Activated CD4-positive, alpha-beta memory T cell treated with anti-CD3 and anti-CD28 coated beads for 36 hours (primary cell): ENCODE measurements at places on chromosomes 2 and 18.

- DNase-seq = no peak
Observed at GRCh38 chr18:51593931-51594330, 396.4 kb upstream of the MEX3C start.

DNA sequence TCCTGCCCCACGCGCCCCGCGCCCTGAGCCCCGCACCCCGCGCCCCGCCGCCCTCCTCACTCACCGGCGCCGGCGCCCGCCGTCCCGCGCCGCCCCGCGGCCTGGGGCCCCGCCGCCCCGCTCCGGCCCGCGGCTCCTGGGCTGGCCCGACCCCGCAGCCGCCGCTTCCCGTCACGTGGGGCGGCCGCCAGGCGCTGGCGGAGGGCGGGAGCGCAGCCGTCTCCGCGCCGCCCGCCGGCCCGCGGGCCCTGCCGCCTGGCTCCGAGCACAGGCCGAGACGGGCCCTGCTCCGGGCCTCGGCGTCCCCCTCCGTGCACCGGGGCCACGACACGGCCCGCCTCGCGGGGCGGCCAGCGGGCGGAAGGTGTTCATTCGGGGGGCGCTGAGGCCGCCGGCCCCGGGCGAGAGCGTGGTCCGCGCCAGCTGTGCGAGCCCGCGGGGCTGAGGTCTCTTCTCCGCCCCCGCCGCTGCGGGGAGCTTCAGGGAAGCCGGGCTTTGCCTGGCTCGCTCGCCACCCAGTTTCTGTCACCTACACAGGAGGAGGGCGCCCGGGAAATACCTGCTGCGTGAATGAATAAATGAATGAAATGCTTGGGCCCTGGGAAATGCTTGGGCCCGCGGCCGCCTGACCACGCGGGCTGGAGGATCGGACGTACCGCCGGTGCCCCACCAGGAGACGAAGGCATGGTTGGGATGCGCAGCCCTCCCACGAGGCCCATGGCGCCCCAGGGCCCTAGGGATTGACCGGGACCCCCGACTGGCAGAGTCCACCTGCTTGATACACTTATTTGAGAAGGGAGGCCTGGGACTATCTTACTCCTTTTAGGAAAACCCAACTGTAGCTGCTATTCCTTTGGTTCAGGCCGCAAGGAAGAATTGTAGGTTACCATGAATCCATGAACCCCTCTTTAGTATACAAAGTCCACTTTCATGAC, at the start of gene TGFBRAP1:
Gene TGFBRAP1, minus strand, starts transcription at position 175 of the 935 bp plus-strand sequence. CDS start 21,434 bp downstream, outside the sequence.
- peak; percentile 58 for DNase-seq

- DNase-seq = no peak
Observed at GRCh38 chr2:104025295-104025694, 828.6 kb upstream of the POU3F3 start.

- no peak for DNase-seq
Observed at GRCh38 chr2:166384774-166385173, 9.0 kb upstream of the SCN9A start.

DNA sequence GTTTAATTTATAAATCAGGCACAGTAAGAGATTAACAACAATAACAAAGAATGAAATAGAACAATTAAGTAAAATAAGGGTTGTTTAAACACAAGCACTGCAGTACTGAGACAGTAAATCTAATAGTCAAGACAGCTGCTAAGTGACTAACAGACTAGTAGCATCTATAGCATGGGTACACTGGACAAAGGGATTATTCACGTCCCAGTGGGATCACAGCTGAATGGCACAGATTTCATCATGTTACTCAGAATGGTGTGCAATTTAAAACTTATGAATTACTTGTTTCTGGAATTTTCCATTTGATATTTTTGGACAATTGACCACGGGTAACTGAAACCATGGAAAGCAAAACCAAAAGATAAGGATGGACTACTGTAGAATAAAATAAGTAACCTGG, 161.9 kb upstream of the DAPL1 start:
- DNase-seq = no peak

DNA sequence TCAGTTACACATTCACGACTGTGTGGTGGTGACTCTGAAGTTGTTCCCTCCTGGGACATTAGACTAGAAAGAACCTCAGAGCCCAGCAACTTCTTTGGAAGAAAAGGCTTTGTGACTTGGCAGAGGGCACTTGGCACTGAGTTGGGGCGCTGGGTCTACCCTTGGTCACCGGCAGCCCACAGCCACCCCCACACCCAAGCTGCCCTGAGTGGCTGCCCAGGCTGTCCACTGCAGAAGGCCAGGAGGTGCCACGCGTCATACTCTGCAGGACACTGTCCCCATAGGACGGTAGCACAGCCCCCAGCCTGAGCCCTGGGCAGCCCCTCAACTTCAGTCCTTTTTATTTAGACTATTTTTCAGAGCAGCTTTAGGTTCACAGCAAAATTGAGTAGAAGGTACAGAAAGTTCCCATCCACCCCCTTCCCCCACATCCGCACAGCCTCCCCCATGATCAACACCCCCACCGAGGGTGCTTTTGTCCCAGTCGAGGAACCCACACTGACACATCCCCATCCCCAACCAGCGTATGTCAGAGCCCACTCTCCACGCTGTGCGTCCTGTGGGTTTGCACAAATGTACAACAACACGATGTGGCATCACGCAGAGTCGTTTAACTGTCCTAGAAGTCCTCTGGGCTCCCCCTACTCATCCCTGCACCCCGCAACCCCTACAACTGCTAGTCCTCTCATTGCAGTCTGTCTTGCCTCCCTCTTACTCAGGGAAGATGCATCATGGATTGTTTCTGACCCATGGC, 1.1 kb downstream of the PRLH start:
- no peak for DNase-seq

- no peak for DNase-seq
Observed at GRCh38 chr2:65658881-65659280, 226.5 kb upstream of the SPRED2 start.

DNA sequence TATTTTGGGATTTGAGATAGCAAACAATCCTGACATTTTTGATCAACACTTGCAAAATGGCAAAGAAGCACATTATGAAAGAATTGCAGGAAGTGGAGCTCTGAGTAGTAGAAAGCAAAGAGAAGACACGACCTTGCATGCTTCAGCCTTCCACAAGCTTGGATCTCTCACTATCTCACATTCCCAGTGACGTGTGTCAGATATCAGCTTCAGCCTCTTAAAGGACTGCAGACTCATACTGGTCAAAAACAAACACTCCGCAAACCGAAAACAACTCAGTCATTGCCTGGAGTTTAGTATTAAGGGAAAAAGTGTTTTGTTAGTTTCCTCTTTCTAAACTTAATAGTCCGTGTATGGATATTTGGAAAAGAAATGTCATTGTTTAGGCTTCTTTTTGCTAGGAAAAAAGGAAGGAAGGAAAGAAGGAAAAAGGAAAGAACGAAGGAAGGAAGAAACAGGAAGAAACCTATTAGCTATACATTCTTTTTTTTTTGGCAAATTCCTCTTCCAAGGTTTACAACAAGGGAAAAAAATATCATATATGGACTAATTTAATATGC, 32.6 kb upstream of the SLC40A1 start:
- DNase-seq = no peak

DNA sequence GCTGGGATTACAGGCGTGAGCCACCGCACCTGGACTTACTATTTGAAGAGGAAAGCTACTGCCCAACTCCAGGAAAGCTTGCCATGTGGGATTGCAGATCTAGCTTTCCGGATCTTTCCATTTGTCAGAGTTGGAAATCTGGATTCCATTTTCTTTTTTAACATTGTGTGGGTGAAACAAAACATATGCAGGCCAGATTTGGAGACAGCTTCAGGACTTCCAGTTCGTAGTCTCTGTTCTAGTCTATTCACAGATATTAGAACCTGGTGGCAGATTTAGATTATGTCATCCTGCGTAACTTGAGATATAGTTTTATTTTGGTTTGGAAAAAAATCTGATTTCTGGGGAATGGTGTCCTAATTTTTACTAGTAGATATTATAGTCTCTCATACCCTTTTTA, 70.5 kb downstream of the ZNF236 start:
- DNase-seq = no peak
